ENCODE measurements at places on chromosomes 12 and 14.

GRCh38 chr12:75591628-75592027, 80.2 kb upstream of the KRR1 start:
- H3K4me1 ChIP-seq: no peaks in the 10 kb centered on the region
- H3K27ac ChIP-seq: no peak overlapping the region
- H3K36me3 ChIP-seq: no peaks in the 10 kb centered on the region
- no peaks in the 10 kb centered on the region for H3K27me3 ChIP-seq
- DNase-seq: no peak

- no peak overlapping the region for H3K4me3 ChIP-seq
- DNase-seq: no peak
- no peak overlapping the region for H3K27ac ChIP-seq
- no peaks in the 10 kb centered on the region for H3K36me3 ChIP-seq
Observed at GRCh38 chr14:24913021-24913420, 136.9 kb downstream of the STXBP6 start.

DNA sequence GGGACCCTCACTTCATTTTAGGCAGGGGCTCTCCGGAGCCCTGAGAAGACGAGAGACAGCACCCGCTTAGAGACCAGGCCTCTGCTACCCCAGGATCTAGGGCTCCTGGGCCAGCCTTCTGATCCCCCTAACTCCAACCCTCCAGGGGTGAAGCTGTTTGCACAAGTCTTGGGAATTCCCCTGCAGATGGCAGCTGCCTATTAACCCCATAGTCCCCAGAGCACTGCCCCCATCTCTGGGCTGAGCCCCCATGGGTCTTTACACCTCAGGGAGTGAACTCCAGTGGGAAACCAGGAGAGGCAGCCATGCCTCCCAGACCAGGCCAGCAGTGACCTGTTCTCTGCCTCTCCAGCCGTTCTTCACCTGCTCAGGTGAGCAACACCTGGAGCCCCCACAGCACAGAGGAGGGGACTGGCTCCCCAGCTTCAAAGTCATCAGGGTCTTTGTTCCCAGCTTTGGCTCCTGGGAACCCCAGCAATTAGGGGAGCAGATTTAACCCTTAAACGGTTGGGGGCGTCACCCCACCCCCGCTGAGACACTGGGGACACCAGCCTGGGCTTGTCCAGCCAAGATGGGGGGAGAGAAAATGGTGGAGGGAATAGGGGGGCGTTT, 2.3 kb downstream of the WNT10B start:
- H3K4me1 ChIP-seq: peaks cover 30% of the 10 kb centered on the region
- H3K36me3 ChIP-seq: no peaks in the 10 kb centered on the region
- H3K27me3 ChIP-seq: peaks cover 67% of the 10 kb centered on the region
- no peak overlapping the region for H3K27ac ChIP-seq
- peak overlapping the region; percentile 39 for H3K4me3 ChIP-seq

- H3K4me3 ChIP-seq: no peak overlapping the region
- DNase-seq: no peak
- H3K27ac ChIP-seq: no peak overlapping the region
- no peaks in the 10 kb centered on the region for H3K27me3 ChIP-seq
Observed at GRCh38 chr12:9793779-9794395, 33.2 kb upstream of the CD69 start.

DNA sequence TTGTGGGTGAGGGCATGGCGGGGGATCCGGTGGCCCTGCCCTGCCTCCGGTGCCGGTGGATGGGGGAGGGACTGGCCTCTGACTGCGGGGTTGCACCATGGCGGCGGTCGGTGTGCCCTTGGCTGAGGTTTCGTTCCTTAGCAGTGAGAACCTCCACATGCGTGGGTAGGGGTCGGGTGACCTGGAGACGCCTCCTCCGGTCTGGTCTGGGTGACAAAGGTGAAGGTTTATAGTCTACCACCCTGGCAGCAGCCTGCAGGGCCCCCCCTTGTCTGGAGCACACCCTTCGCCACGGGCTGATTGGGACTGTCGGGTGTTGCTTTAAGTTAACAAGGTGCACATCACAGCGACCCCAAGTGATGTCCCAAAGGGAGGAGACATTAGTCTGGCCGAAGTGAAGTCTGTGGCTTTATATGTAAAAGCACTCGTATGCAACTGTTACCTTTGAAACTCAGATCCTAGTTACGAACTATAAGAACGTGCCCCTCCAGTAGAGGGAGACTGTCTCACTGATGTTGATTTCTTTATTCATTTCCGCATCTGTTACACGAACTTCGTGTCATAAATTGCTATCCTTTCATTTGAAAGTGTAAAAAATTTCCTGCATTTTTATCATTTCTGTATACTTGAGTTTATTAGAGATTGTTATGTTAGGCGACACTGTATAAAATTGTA, 74.4 kb downstream of the WDR20 start:
- no peaks in the 10 kb centered on the region for H3K4me1 ChIP-seq
- no peak for DNase-seq
- H3K4me3 ChIP-seq: no peak overlapping the region
- no peak overlapping the region for H3K27ac ChIP-seq

Data from tibial nerve (tissue), 4 donors.